Adipose tissue (tissue), 3 donors: ENCODE measurements at places on chromosomes 2 and 18. TPM values are rescaled to one million over a fixed set of nuclear protein-coding genes. Genes with fewer than 3 reads are reported as not detected.

FASTKD2 gene
- 9.4 TPM for polyA plus RNA-seq

SCN9A gene
- polyA plus RNA-seq = 0.46 TPM

MERTK gene
- 7.5 TPM for polyA plus RNA-seq

ERMN gene
- 0.05 TPM for polyA plus RNA-seq

AGXT gene
- polyA plus RNA-seq = 0.34 TPM

PTPRN gene
- polyA plus RNA-seq = 15.5 TPM

PAX3 gene
- 0.02 TPM for polyA plus RNA-seq

HTR2B gene
- polyA plus RNA-seq = 0.05 TPM

WDR7 gene
- polyA plus RNA-seq = 3.3 TPM

ACOXL gene
- not detected for polyA plus RNA-seq

TLX2 gene
- polyA plus RNA-seq = not detected

SIX3 gene
- not detected for polyA plus RNA-seq

FAM136A gene
- polyA plus RNA-seq = 23.3 TPM

ZNF892 gene
- 0.45 TPM for polyA plus RNA-seq

GRHL1 gene
- polyA plus RNA-seq = 2.6 TPM

RRM2 gene
- polyA plus RNA-seq = 0.45 TPM

CCDC121 gene
- 1.7 TPM for polyA plus RNA-seq

ACKR3 gene
- 36.0 TPM for polyA plus RNA-seq

TMEM178A gene
- polyA plus RNA-seq = 0.29 TPM

ZNF385B gene
- 0.74 TPM for polyA plus RNA-seq

CNRIP1 gene
- polyA plus RNA-seq = 62.2 TPM

GRB14 gene
- polyA plus RNA-seq = 3.0 TPM

EFEMP1 gene
- 29.6 TPM for polyA plus RNA-seq

SPATA3 gene
- not detected for polyA plus RNA-seq

GKN2 gene
- polyA plus RNA-seq = 29.8 TPM

CENPA gene
- polyA plus RNA-seq = 0.18 TPM

UGT1A4 gene
- not detected for polyA plus RNA-seq
